ENCODE measurements at places on chromosomes 6 and 20. TPM values are rescaled to one million over a fixed set of nuclear protein-coding genes. Genes with fewer than 3 reads are reported as not detected.

DNA sequence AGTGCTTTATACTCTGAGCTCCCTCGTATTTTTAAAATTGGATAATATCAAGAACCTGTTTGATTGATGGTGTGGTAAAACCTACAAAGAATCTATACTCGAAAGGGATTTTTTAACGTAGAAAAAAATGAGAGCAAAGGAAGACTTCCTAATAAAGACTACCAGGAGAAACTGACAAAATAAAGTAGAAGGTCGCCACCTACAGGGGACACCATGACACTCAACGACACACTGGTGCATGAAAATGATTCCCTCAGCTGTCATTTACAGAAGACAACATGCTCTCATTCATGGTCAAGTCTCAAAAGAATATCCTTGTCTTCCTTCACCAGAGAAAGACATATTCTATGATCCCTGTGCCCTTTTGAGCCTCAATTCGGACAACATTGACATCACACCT, 10.1 kb upstream of the NHSL1 start:
- no peak overlapping the region for H3K4me3 ChIP-seq
- DNase-seq = peak; percentile 64
- no peaks in the 10 kb centered on the region for H3K27me3 ChIP-seq
- H3K27ac ChIP-seq = no peak overlapping the region
- H3K36me3 ChIP-seq = no peaks in the 10 kb centered on the region

HDGFL1 gene
- total RNA-seq = not detected

DNA sequence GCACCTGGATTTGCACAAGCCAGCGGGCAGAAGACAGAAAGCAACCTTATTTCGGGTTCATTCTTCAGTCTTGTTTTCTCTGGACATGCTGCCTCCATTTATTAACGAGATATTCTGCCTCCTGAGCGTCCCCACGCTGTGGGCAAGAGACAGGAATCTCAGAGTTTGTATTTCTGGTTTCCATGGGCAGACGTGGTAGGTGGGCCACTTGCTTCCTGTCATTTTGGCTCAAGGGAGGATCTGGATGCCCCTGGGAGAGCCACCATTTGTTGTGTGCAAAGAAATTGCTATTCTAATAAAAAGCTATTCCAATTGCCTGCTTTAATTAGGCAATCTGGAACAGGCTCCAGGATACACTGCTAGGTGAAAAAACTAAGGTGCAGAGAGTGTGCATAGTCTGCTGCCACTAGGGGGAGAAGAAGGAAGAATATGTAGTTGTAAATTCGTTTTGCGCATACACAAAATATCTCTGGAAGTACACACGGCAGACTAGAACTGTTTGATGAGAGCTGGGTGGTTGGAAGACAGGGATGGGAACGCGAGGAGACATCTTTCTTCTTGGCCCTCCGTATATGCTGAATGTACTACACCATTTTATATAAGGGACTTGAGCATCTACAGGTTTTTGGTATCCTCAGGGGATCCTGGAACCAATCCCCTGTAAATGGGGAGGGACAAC, 30.1 kb upstream of the SLC16A10 start:
- no peak overlapping the region for H3K4me3 ChIP-seq
- no peaks in the 10 kb centered on the region for H3K36me3 ChIP-seq
- H3K27ac ChIP-seq = no peak overlapping the region
- DNase-seq = peak; percentile 63
- no peaks in the 10 kb centered on the region for H3K4me1 ChIP-seq

DLK2 gene
- total RNA-seq = 0.33 TPM

DNA sequence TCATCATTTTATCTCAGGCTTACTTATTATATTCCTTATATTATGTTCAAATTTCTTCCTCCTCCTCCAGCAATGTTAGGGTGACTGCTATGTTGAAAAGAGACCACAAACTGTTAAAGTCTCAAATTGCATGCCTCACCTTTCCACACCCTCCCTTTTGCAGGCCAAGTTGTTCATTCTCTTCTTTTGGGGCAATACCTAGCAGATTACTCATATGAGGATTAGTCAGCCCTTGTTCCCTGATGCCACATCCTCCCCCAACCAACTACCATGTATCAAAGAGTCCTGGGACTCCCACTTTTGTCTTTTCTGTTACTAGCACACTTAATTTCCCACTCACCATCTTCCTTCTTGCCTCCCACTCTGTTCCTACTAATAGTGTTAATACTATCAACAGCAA, 434.7 kb downstream of the BCKDHB start:
- no peaks in the 10 kb centered on the region for H3K27me3 ChIP-seq
- no peaks in the 10 kb centered on the region for H3K36me3 ChIP-seq
- no peak overlapping the region for H3K27ac ChIP-seq
- DNase-seq = no peak

DNA sequence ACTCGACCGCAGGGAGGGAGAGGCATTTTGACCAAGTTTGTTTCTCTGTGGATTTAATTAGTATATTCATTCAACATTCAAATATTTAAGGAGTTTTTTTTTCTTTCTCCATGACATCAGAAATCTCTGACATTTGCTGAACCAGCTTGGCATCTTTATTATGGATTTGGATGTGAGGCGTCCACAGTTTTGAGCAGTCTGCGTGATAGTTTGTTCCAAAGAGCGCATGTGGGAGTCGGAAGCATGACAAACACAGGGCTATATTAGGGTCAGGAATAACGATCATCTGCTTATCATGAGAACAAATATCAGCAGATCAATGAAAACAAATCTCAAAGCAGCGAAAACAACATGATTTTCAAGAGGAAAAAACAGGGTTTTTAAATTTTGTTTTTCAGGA, 373.2 kb downstream of the CDH4 start:
- no peak overlapping the region for H3K4me3 ChIP-seq
- no peaks in the 10 kb centered on the region for H3K36me3 ChIP-seq
- H3K27ac ChIP-seq = no peak overlapping the region
- no peaks in the 10 kb centered on the region for H3K27me3 ChIP-seq
- no peak for DNase-seq

ERVFRD-1 gene
- 2.2 TPM for total RNA-seq

- peaks cover 17% of the 10 kb centered on the region for H3K4me1 ChIP-seq
- no peaks in the 10 kb centered on the region for H3K36me3 ChIP-seq
These were observed 31.1 kb downstream of the BRPF3 start for GRCh38 chr6:36227379-36228228.

- H3K36me3 ChIP-seq = no peaks in the 10 kb centered on the region
- H3K4me1 ChIP-seq = no peaks in the 10 kb centered on the region
- H3K4me3 ChIP-seq = no peak overlapping the region
These were observed 43.6 kb downstream of the PLAGL2 start for GRCh38 chr20:32163951-32164350.

GRCh38 chr20:1333462-1334369, 4.8 kb upstream of the SDCBP2 start:
- H3K4me3 ChIP-seq = no peak overlapping the region
- no peak overlapping the region for H3K27ac ChIP-seq
- no peak for DNase-seq
- H3K27me3 ChIP-seq = no peaks in the 10 kb centered on the region
- no peaks in the 10 kb centered on the region for H3K36me3 ChIP-seq

DNA sequence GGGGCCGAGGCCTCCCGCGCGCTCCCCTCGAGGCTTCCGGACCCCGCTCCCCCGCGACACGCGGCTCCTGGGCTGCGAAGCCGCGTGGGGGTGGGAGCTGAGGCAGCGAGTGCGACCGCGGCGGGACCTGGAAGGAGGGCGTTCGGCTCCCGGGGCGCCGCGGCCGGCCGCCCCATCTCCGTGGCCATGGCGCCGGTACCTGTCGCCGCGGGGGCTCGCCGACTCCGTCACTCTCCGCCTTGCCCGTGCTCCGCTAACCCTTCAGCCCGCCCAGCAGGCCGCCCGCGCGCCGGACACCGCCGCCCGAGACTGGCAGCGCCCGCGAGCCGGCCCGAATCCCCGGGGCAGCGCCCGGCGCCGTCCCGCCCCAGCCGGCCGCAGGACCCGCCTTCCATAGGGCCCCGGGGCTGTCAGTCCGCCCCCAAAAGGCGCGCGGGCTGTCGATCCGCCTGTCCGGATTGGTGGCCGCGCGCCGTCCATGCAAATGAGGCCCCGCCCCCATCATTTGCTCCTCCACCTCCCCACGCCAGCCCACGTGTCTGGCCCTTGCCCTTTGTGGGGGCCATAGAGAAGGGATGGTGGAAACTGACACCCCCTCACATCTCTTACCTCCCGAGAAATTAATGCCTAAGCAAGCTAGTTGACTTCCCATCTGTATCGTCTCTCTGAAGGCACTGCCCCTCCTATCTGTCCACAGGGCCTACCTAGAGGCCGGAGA, at the start of gene FKBP5:
Gene FKBP5 (minus strand): TSS at position 311 of the 718 bp plus-strand sequence. CDS start 46,091 bp downstream, outside the sequence.
- peak; percentile 95 for DNase-seq
- H3K27ac ChIP-seq = peak within 1 kb of the TSS; percentile 86
- no peaks in the 10 kb centered on the region for H3K36me3 ChIP-seq
- peak within 1 kb of the TSS; percentile 93 for H3K4me3 ChIP-seq
- H3K4me1 ChIP-seq = no peaks in the 10 kb centered on the region

GRCh38 chr6:31114970-31115849, 610 bp downstream of the PSORS1C1 start:
- DNase-seq = peak; percentile 53
- no peak overlapping the region for H3K4me3 ChIP-seq

SLC17A1 gene
- total RNA-seq = 3.2 TPM

DNA sequence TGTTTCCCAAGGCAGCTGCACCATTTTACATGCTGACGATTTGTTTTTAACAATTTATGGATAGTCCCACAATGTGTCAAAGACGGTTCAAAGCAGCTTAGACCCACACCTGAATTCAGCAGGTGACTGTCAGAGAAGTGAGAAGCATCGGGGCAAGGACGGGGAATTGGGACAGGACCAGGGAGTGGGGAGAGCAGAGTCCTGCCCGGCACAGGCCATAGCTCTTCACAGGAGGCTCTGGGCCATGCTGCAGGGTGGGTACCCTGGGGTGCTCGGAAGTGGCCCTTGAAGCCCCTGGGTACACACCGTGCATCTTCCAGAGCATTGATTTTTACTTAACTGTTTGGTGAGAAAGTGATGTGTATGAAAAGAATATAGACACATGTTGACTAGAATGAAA, 33.2 kb upstream of the PHACTR3 start:
- H3K27me3 ChIP-seq = peaks cover 54% of the 10 kb centered on the region
- H3K27ac ChIP-seq = no peak overlapping the region
- no peak overlapping the region for H3K4me3 ChIP-seq
- no peak for DNase-seq
- no peaks in the 10 kb centered on the region for H3K36me3 ChIP-seq
- H3K4me1 ChIP-seq = no peaks in the 10 kb centered on the region

DNA sequence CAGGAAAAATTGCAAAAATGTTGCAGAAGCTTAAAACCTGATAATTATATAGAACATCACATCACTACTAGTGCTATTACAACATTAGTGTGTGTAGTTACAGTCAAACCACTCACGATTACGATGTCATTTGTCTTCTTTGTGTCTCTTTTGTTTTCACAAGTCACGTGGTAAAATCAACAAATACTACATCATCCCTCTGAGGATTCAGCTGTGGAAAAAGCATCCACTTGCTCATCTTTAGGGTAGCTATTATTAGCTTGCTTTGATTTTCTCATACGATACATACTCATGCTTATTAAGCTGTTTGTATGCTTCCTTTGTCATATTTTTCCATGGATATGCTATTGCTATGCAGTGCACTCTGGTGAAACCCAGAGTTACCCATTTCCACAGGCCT, 22.2 kb upstream of the ATXN1 start:
- DNase-seq = no peak
- H3K36me3 ChIP-seq = no peaks in the 10 kb centered on the region
- H3K27me3 ChIP-seq = no peaks in the 10 kb centered on the region
- H3K4me1 ChIP-seq = no peaks in the 10 kb centered on the region
- no peak overlapping the region for H3K4me3 ChIP-seq

HTR1E gene
- 5.3 TPM for total RNA-seq

- no peak for DNase-seq
- H3K27ac ChIP-seq = no peak overlapping the region
- H3K4me3 ChIP-seq = no peak overlapping the region
- no peaks in the 10 kb centered on the region for H3K4me1 ChIP-seq
- no peaks in the 10 kb centered on the region for H3K27me3 ChIP-seq
These were observed 148.1 kb downstream of the SCML4 start for GRCh38 chr6:107676042-107676441.

DNA sequence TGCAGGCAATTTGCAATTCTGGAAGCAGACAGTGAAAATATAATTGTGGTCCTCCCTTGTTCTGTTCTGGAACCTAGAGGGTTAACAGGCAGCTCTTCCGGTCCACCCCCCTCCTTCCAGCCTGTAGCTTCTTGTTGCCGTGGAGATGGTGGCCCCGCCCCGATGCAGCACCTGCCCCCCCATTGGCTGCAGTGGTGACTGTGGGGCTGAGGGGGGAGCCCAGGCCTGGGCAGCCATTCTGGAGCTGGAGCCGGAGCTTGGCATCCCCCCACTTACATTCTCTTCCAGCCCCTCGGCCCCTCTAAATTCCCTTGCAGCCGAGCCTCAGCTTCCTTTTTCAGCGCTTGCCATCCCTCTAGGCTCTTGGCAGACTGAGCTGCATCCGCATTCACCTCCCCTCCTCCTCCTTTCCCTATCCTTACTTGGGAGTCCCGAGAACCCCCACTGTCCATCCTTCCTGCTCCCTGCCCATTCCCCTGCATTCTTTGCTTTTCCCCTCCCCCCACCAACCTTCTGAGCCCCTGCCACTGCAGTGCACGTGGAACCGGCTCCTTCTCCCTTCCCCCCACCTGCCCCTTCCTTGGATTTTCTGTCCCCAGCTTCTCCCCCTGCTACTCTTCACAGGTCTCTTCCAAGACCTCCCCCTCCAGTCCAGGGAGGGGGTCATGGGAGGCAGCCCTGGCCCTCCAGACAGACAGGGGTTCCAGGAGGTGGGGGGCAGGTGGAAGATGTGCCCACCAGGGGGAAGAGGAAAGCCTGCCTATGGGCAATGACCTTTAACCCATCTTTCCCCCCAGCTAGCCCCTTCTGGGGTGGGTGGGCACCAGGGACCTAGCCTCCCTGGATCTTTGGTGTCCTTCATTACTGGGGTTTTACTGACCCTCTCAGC, 11.4 kb downstream of the SYNGAP1 start:
- DNase-seq = peak; percentile 78
- peaks cover 43% of the 10 kb centered on the region for H3K4me1 ChIP-seq
- no peaks in the 10 kb centered on the region for H3K36me3 ChIP-seq
- H3K27me3 ChIP-seq = no peaks in the 10 kb centered on the region
- no peak overlapping the region for H3K4me3 ChIP-seq
- peak overlapping the region; percentile 34 for H3K27ac ChIP-seq

- no peaks in the 10 kb centered on the region for H3K4me1 ChIP-seq
- H3K4me3 ChIP-seq = no peak overlapping the region
- no peak overlapping the region for H3K27ac ChIP-seq
- no peak for DNase-seq
- no peaks in the 10 kb centered on the region for H3K36me3 ChIP-seq
These were observed 443.0 kb downstream of the PLCB1 start for GRCh38 chr20:8575114-8575513.

ECT2L gene
- total RNA-seq = 0.16 TPM

- H3K36me3 ChIP-seq = no peaks in the 10 kb centered on the region
- DNase-seq = no peak
- no peaks in the 10 kb centered on the region for H3K27me3 ChIP-seq
- no peaks in the 10 kb centered on the region for H3K4me1 ChIP-seq
- H3K27ac ChIP-seq = no peak overlapping the region
These were observed 289.9 kb downstream of the DHX35 start for GRCh38 chr20:39252035-39252434.

GRCh38 chr6:168418711-168419121, 22.3 kb upstream of the SMOC2 start:
- no peak overlapping the region for H3K27ac ChIP-seq
- H3K4me1 ChIP-seq = peaks cover 15% of the 10 kb centered on the region
- peaks cover 19% of the 10 kb centered on the region for H3K27me3 ChIP-seq
- no peak overlapping the region for H3K4me3 ChIP-seq
- no peaks in the 10 kb centered on the region for H3K36me3 ChIP-seq

- no peaks in the 10 kb centered on the region for H3K4me1 ChIP-seq
- DNase-seq = no peak
- H3K27me3 ChIP-seq = peaks cover 7% of the 10 kb centered on the region
- no peak overlapping the region for H3K4me3 ChIP-seq
- H3K27ac ChIP-seq = no peak overlapping the region
- H3K36me3 ChIP-seq = no peaks in the 10 kb centered on the region
These were observed 133.7 kb downstream of the DHX35 start for GRCh38 chr20:39095870-39096269.
